NCI-H1048 (cell line): ENCODE measurements at places on chromosomes 2 and 18.

DNA sequence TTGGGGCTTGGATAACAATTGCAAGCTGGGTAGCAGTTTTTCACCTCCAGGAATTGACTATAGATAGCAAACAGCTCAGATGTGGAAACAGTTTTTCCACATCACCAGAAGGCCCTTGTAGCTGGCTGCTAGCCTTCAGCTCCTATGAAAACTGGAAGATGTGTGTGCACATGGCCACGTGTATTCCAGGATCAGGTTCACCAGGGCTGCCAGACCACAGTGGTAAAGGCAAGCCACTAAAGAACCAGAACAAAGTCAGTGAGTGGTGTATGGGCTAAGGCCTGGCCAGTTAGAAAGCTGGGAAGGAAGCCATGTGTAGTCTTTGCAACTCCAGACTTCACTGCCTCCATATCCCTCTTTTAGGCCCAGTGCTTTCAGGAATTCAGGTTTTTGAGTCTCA lies 12.9 kb downstream of the LRRTM1 start:
- DNase-seq, result no peak

DNA sequence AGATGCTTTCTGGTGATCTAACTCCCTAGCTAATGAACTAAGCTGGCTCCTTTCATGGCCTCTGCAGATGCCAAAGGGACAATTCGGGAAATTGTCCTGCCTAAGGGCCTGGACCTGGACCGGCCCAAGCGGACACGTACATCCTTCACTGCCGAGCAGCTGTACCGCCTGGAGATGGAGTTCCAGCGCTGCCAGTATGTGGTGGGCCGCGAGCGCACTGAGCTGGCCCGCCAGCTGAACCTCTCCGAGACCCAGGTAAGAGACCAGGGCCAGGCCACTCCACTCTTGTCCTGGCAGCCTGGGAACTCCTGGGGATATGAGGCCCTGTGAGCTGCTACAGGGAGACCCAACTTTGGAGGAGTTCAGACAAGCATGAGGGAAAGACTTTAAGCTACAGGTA lies 14.7 kb upstream of the ATP6V1B1 start:
- DNase-seq, result no peak

DNA sequence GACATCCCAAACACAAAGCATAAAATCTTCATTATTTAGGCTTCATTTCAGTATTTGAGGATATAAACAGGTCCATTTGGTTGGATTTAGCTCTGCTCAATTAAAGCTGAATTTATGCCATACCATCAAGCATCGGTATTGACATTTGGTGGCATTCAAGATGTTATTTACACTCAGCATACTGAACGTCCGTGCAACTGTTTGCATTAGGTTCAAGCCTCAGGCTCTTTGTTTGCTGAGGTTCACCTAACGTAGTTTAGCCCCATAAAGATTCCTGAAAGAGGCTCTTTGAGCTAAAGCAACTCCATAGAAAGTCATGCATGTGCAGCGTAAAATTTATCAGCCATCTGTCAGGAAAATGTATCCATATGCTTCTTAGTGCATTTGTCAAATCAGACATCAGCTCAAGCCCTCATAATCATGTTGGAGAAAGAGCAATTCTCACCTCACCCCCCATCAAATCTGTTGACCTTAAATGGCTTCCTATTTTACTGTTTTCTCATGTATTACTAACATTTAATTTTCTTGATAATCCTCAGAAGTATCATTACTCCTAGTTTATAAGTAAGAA lies 366.9 kb downstream of the EPHA4 start:
- DNase-seq, result no peak

DNA sequence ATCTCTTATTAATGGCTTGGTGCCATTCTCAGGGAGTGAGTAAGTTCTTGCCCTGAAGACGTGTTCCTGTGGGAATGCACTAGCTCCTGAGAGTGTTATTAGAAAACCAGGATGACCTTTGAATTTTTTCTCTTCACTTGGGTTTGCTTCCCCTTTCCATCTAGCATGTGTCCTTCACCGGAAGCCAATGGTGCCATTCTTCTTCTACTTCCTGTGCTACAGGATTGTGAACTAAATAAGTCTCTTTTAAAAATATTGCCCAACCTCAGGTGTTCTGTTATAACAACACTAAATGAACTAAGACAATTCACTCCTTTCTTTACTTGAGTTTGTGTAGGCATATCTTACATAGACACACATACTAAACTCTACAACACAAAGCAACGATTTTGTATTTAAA lies 447.0 kb downstream of the SOX11 start:
- DNase-seq, result no peak

GRCh38 chr2:134435505-134435904 lies 181.6 kb downstream of the MGAT5 start:
- DNase-seq, result no peak

GRCh38 chr18:3046216-3046808 lies 33.4 kb upstream of the LPIN2 start:
- no peak for DNase-seq

GRCh38 chr18:34990597-34990996 lies 50.6 kb upstream of the MAPRE2 start:
- DNase-seq, result no peak

DNA sequence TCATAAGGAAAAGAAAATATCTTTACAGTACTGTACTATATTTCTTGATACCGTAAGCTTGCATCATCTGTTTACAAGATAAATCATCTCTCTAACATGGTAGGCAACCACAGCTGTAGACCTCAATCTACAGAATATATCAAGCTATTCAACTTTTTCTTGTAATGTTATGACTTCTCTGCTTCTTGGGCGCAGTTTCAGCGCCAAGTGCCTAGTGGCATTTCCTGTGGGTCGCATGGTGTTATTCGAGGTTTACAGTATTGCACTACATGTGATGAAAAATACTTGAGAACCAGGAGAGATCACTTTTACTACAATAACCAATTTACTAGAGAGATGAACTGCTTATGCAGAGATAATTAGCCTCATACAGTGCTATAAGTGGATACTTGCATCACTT lies 34.0 kb upstream of the SESTD1 start:
- DNase-seq, result no peak

DNA sequence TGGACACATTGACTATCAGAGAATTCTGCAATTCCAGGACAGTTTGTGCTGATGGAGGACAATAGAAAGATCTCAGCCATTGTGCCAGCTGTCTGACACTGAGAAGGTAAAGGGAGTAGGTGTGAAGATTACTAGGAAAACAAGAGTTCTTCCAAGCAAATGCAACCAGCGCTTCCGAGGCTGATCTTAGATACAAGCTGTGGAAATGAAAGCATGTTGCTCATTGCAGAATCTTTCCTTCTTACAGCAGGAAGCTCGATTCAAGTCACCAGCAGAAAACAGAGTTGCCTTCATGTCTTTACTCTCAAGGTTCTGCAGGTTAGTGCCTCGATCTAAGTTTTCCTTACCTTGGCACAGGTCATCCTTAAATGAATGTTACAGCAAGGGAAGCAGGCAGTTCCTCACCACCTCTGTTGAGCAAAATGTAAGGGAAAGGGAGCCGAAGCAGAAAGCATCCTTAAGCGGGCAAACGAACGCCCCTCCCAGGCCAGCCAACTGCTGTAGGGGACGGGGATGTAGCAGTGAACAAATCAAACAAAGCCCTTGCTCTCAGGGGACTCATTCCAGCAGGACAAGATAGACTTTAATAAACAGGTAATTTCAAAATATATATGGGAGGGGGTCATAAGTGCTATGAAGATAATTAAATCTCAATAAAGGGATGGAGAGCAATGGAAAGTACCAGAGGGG lies 54.3 kb downstream of the MARCHF4 start:
- DNase-seq, result no peak

GRCh38 chr18:48279312-48279711 lies 129.9 kb downstream of the ZBTB7C start:
- DNase-seq, result no peak

GRCh38 chr18:25463726-25464125 lies 111.8 kb upstream of the ZNF521 start:
- DNase-seq, result no peak
